ENCODE measurements at places on chromosomes 13 and 19.

DNA sequence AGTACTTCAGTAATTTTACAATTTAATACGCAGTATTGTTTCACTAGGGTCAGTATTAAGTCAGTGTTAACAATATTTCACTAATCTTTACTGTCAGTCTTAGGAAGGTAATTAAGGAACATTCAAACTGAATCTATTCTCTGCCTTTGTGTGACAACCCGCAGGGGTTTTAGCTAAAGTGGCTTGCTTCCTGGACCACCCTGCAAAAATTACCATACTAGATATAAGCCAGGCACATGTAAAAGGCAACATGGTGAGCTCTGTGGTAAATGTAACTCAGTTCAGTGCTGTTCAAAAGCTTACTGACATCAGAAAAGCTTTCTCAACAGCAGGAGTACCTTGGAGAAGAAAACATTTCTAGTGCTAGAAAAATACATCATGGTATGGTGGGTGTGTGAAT, 116.7 kb downstream of the FREM2 start:
- DNase-seq: no peak

- peak; percentile 35 for DNase-seq
Measured at GRCh38 chr13:42990291-42991232, 1.5 kb downstream of the EPSTI1 start.

- no peak for DNase-seq
Measured at GRCh38 chr13:92054389-92054788, 656.0 kb downstream of the GPC5 start.

GRCh38 chr13:51861723-51862300, at the start of gene CCDC70:
Gene CCDC70 (plus strand): TSS chr13:51861969. CDS start chr13:51865412, 3,443 bp downstream.
- DNase-seq: no peak

- no peak for DNase-seq
Measured at GRCh38 chr19:6087074-6087571, 23.2 kb downstream of the RFX2 start.

DNA sequence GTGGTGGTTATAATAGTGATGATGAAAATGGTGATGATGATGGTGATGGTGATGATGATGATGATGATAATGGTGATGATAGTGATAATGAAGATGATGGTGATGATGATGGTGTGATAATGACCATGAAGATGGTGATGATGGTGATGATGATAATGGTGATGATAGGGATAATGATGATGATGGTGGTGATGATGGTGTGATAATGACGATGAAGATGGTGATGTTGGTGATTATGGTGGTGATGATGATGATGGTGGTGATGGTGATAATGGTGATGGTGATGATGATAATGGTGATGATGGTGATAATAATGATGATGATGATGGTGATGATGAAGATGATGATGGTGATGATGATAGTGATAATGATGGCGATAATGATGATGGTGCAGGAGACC, 1.6 kb downstream of the ADGRE1 start:
- no peak for DNase-seq

- DNase-seq: no peak
Measured at GRCh38 chr13:44876782-44877324, 112.4 kb downstream of the NUFIP1 start.

DNA sequence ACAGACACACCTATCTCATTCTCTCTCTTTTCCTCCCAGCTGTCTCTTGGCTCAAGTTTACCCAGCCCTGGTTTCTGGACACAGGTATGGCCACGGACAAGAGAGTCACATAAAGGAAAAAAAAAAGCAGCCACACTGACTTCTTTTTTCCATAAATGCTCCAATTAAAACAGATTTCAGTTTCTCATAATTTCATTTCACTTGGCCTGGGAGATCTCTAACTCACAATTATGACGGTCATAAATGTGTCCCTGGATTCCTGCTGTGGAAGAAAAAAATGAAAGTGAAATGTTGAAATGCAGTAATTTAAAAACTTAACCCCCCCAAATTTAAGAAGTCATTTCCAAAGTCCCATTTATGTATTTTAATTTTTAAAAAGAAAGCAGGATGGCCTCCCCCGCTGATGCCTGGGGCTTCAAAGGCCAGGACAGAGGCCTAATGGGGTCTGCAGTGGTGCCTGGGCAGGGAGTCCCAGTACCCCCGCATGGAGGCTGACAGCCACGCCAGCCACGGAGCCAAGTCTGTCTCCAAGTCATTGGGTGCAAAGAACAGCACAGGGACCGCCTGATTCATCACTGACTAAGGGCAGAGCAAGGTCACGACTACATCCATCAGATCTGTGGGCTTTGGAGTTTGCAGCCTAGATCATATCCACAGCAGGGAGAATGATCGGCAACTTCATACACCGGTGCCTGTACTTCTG, 79.7 kb downstream of the TSHZ3 start:
- no peak for DNase-seq

GRCh38 chr19:46201454-46202310, 27.9 kb upstream of the IGFL1 start:
- no peak for DNase-seq

DNA sequence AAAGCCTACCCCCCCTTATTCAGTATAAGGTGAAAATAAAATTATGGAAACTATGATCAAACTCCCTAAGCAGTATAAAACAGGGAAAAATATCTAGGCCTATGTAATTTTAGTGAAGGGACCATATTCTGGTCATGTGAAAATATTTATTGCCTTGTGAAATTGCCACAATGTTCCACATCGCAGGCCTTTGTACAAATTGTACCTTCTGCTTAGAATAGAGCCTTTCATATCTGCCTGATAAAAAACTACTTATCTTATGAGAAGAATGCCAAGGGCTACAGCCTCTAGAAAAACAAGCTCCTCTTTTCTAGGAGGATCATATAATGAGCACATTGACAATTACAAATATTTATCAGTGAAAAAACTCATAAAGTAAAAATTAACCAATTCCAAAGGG, 1280.0 kb downstream of the EFNB2 start:
- no peak for DNase-seq

- DNase-seq: no peak
Measured at GRCh38 chr13:38398711-38399493, 49.3 kb downstream of the UFM1 start.

DNA sequence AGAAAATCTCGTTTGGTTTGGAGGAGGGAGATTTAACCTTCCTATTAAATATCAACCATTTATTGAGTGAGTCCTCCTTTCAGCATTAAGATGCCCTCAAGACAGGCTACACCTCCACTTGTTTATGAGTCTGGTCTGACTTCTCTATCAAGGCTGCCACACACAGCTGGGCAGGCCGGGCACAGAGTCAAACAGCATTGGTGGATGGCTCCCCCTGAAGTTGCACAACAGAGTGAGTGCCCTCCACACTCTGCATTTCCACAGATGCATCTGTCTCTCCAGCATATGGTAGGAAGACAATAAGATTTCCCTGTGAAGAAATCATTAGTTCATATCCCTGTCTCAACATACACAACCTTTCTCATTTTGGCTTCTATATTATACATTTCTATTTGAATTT, 31.4 kb downstream of the PHF11 start:
- no peak for DNase-seq

DNA sequence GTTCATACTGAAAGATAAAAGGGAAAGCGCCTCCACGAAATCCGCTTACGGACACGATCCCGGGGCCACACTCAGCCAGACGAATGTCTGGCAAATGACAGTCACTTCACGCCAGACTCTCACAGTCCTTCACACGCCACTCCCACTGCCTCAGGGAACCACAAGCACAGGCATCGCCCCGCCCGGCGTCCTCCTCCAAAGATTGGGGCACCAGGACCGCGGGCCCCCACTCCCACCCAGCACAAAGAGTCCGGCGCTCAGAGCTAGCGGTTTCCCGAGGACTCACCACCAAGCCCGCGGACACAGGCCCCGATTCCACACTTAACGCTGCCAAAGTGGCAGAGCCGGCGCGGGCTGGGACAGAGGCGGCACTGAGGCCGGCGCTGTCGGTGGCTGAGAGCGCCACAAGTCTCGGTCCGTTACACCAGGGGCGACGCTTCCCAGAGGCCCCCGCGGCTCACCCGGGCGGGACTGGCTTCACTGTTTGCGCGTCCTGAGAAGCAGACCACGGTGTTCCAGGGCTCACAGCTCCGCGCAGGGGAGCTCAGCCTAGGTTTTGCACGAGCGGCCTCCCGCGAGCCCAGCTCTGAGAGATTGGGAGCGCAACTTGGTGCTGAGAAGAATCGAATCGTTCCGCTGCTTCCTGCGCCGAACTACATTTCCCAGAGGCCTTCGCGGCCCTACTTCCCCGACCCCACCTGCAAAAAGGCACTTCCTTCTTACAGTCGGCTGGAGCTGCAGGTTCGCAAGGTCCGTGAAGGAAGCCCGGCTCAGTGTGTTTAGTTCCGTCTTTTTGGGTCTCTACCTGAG, at the start of gene ZNF569:
ZNF569 (minus strand) TSS at position 647 of the 810 bp plus-strand sequence. CDS start 22,523 bp downstream, outside the sequence.
- peak; percentile 91 for DNase-seq

- no peak for DNase-seq
Measured at GRCh38 chr13:72384879-72385278, 342.6 kb downstream of the MZT1 start.

- DNase-seq: peak; percentile 66
Measured at GRCh38 chr19:48858984-48859710, 9.3 kb downstream of the PLEKHA4 start.

GRCh38 chr13:73767747-73768315, 366.4 kb downstream of the KLF12 start:
- DNase-seq: peak; percentile 8

GRCh38 chr19:19402656-19403372, 2.7 kb upstream of the GATAD2A start:
- no peak for DNase-seq

- DNase-seq: no peak
Measured at GRCh38 chr13:73590795-73591194, 532.0 kb downstream of the KLF5 start.

- no peak for DNase-seq
Measured at GRCh38 chr19:52188822-52189734, 774 bp upstream of the PPP2R1A start.

- no peak for DNase-seq
Measured at GRCh38 chr13:73910733-73911132, 223.5 kb downstream of the KLF12 start.

DNA sequence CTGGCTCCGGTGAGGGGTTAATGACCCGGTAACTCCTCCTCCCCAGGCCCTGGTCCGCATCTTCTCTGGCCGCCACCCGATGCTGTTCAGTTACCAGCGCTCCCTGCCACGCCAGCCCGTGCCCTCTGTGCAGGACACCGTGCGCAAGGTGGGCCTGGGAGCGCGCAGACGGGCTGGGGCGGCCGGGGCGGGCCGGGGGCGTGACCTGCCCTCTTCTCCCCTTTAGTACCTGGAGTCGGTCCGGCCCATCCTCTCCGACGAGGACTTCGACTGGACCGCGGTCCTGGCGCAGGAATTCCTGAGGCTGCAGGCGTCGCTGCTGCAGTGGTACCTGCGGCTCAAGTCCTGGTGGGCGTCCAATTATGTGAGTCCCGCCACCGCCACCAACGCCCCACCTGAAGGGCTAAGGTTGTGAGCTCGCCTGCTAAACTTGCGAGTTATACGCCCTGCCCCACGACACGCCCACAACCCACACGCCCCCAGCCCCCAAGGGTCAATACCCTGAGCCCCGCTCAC, 10.4 kb downstream of the CPT1C start:
- no peak for DNase-seq

- DNase-seq: no peak
Measured at GRCh38 chr19:16814526-16815100, 14.6 kb upstream of the SIN3B start.

DNA sequence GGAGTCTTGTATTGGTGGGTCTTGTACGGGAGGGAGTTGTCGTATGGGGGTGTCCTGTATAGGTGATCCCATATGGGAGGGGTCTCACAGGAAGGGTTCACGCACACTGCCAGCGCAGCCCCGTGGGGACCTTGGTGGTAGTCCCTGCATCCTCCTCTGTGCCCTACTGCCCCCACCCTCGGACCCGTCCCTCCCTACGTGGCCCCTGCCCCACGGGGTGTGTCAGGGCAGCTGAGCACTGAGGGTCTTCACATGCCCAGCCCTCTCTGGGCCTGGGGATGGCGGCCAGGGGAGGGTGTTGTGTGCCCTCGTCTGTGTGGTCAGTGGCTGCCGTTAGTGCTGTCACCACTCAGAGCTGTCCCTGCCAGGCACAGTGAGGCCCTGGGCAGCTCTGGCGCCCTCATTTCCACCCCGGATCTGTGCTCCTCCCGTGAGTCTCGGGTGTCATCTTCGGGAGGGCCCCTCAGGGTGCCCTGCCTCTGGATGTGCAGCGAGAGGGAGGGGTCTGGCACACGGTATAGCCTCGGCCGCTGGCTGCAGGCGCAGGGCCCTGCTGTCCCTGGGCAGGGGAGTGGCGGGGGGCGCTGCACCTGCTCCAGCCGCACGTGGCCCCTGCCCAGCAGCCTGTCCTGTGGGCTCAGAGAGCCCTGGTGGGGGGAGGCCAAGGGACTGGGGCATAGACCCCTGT, 16.0 kb upstream of the GNA15 start:
- no peak for DNase-seq

GRCh38 chr13:44710576-44710975, 134.4 kb upstream of the TSC22D1 start:
- DNase-seq: no peak

DNA sequence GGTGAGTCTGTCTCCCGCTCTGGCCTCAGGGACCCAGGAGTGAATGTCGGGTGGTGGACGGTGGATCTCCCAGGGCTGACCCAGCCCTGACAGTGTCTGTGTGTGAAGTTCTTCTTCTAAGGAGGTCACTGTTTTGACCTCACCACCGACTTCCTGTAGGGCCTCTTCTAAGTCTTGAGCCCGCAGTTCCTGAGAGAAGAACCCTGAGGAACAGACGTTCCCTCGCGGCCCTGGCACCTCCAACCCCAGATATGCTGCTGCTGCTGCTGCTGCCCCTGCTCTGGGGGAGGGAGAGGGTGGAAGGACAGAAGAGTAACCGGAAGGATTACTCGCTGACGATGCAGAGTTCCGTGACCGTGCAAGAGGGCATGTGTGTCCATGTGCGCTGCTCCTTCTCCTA, at the start of gene SIGLEC7:
SIGLEC7 (plus strand) TSS at position 183 of the 400 bp plus-strand sequence; CDS start at position 252, 69 bp downstream.
- no peak for DNase-seq

DNA sequence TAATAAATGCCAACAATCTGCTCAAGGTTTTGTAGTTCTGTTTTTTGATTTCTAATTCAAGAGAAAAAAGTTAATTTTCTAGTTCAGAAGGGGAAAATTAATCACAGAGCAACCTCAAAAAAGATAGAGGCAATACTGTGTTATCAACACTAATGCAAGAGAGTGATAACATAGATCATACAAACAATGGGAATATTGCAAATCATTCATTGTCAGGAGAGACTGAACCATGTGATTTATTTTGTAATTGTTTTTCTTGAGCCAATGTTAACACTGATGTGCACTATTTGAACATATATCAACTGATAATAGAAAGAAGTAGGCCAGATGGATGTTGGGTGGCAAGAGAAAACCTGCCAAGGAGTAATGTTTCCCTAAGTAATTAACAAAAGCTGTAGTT, 19.9 kb downstream of the PCDH9 start:
- DNase-seq: no peak

DNA sequence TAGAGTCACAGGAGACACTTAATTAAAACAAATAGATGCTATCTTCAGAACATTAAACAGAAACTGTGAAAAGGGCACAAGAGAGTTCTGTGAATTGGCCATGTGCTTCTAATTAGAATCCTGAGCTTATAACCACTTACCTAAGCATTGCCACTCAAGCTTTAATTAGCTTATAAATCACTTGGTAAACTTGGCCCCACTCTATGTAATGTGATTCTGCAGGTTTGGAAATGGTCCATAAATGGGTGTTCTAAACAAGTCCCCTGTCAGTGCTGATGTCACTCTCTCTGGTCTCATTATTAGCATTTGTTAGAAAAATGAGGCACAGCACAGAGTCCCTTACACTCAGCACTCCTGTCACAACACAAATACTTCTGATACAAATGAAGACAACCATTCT, 18.0 kb downstream of the ZNF91 start:
- no peak for DNase-seq

GRCh38 chr13:27797228-27797624, 4.9 kb downstream of the GSX1 start:
- no peak for DNase-seq
